Activated B cell treated with CpG ODN at 0.5 μM for 24 hours (primary cell): ENCODE measurements at places on chromosomes 5 and 9. TPM values are rescaled to one million over a fixed set of nuclear protein-coding genes. Genes with fewer than 3 reads are reported as not detected.

DNA sequence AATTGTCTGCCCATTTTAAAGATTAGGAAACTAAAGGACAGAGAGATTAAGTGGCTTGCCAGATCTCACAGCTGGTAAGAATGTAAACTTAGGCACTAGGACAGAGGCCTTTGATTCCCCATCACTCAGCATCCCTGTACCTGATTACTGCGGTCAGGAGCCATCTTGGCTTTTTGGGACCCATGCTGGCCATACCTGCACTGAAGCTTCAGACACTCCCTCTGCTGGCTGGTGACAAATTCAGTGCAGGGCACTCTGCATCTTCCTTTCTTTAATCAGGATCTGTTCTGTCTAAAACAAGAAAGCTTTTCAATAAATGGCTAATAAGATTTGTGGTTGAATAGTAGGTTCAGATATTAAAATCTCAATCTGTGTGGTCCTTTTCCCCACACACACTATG is 215.5 kb upstream of the RORB start:
- peaks cover 2% of the 10 kb centered on the region for H3K4me1 ChIP-seq
- no peak for DNase-seq
- H3K36me3 ChIP-seq: no peaks in the 10 kb centered on the region
- no peak overlapping the region for H3K27ac ChIP-seq
- H3K4me3 ChIP-seq: no peak overlapping the region

GRCh38 chr5:156137071-156137869 is 189.7 kb upstream of the SGCD start:
- no peak overlapping the region for H3K27ac ChIP-seq
- no peaks in the 10 kb centered on the region for H3K27me3 ChIP-seq
- no peaks in the 10 kb centered on the region for H3K4me1 ChIP-seq
- no peak for DNase-seq
- H3K4me3 ChIP-seq: no peak overlapping the region
- no peaks in the 10 kb centered on the region for H3K36me3 ChIP-seq

DNA sequence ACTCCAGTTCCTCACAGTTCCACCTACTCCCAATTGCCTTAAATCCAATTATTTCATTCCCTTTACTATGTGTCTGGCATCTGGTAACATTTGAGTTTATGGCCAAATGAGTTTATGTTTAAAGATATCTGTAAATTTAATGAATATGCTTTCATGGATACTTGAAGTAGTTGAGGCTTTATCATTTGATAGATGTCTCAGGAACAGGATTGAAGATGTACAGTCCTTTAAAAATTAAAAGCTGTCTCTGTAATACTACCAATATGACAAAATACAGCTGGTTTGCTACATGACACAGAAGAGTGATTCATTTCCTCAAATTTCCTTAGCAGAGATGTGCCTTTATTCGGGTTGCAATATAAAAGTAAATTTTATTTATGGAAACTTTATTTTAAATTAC is 2326.0 kb upstream of the ACO1 start:
- DNase-seq: no peak
- no peaks in the 10 kb centered on the region for H3K27me3 ChIP-seq
- no peaks in the 10 kb centered on the region for H3K4me1 ChIP-seq
- H3K36me3 ChIP-seq: no peaks in the 10 kb centered on the region
- no peak overlapping the region for H3K4me3 ChIP-seq

The GPR151 gene
- not detected in 2 replicates for total RNA-seq

DNA sequence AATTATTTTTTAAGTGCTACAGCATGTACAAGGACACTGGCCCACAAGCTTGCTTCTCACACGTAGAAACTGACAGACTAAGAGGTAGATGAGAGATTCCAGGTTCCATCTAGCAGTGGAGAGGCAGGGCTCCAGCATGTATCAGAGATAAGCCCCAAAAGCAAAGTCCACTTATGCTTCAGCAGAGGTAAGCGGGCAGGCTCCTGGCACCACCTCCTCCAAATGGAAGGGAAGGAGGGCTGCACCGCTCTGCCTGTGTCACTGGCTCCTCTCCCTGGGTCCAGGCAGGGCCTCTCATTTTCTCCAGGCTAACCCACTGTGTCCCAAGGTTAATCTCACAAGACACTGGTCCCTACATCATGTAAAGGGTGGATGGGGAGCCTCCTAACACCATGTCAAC is 15.9 kb downstream of the GRHPR start:
- peaks cover 93% of the 10 kb centered on the region for H3K36me3 ChIP-seq
- H3K4me3 ChIP-seq: no peak overlapping the region
- DNase-seq: no peak
- no peak overlapping the region for H3K27ac ChIP-seq
- peaks cover 2% of the 10 kb centered on the region for H3K4me1 ChIP-seq
